ENCODE measurements at places on chromosomes 5 and 9. TPM values are rescaled to one million over a fixed set of nuclear protein-coding genes. Genes with fewer than 3 reads are reported as not detected.

CYLC2 gene
- not detected for total RNA-seq

ANKRD55 gene
- total RNA-seq: not detected

C9orf57 gene
- not detected for total RNA-seq

DMGDH gene
- not detected for total RNA-seq

CCDC152 gene
- not detected for total RNA-seq

SET gene
- total RNA-seq: 477 TPM

BTNL3 gene
- not detected for total RNA-seq

FOXD4 gene
- 0.58 TPM for total RNA-seq

SHOC1 gene
- not detected for total RNA-seq

EMB gene
- total RNA-seq: 5.8 TPM

INSL6 gene
- not detected for total RNA-seq

SLC12A7 gene
- 29.1 TPM for total RNA-seq

ADAMTS12 gene
- total RNA-seq: 9.1 TPM

ANKRD18B gene
- total RNA-seq: 5.0 TPM

C5orf24 gene
- 30.3 TPM for total RNA-seq

ADGRD2 gene
- not detected for total RNA-seq

GFI1B gene
- 0.15 TPM for total RNA-seq

F2RL1 gene
- total RNA-seq: 254 TPM

C9 gene
- not detected for total RNA-seq

PCDHB16 gene
- 0.05 TPM for total RNA-seq

NMRK1 gene
- total RNA-seq: 4.8 TPM

DAB2 gene
- total RNA-seq: 15.6 TPM

FBXL7 gene
- 1.6 TPM for total RNA-seq

SLC25A51 gene
- 23.5 TPM for total RNA-seq

PDCD1LG2 gene
- total RNA-seq: 0.34 TPM

FOXD4L5 gene
- 0.10 TPM for total RNA-seq

CCDC69 gene
- total RNA-seq: 2.4 TPM

NOP16 gene
- total RNA-seq: 121 TPM

TMC1 gene
- 0.05 TPM for total RNA-seq

TERT gene
- total RNA-seq: 1.8 TPM

ADAMTS6 gene
- 0.11 TPM for total RNA-seq

C7 gene
- total RNA-seq: not detected

LECT2 gene
- not detected for total RNA-seq

Data from A549 treated with DMSO at 1 μM for 4 hours (cell line).